ENCODE measurements at places on chromosomes 4 and X.

DNA sequence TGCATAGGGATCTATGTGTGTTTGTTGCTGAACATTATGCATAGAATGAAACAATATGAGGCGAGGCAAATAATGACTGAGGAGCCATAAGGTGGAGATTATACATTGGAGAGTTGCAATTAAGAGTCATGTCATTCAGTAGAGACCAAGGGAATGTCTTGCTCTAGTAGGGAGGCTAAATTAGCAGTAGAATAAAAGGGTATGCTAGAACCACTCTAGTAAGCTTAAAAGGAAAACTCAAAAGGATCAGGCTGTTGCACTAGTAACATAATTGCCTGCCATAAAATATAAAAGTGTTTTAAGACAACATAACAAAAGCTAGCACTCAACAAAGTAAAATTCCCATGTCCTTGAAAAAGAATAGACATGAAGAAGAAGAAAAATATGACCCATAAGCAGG is 586.2 kb upstream of the DIAPH2 start:
- DNase-seq, result no peak

DNA sequence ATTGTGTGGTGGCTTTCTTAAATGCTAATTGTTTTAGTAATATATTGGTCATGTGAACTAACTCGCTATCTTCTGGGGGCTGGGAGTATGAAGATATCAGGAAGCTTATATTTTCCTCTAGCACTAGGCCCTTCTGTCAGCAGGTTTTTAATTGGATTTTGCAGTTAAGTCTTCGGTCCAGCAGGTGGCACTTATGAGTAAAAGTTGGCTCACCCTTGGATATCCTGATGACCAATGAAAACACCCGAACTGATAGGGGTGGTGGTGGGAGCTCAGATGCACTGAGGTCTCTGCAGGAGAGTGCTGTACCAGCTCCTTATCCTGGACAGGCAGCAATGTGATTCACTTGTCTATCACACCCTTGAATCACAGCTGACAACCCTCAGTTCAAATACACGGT is 1365.8 kb upstream of the DIAPH2 start:
- DNase-seq, result peak; percentile 30

DNA sequence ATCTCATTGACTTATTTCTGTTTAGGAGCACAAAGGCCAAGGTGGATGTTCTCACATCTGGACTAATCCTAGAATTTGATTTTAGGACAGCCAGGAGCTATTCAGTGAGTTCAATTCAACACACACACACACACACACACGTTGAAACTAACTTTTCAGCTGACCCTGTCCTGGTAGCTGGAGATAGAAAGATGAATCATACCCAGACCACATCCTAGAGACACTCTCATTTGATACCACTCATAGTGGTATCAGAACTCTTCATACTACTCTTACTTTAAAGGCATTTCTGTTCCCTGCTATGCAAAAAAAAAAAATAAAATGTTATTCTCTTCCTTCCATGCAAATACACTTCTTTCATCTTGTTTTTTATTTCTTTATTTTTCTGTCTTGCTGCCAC is 36.7 kb downstream of the KLF8 start:
- peak; percentile 69 for DNase-seq

- DNase-seq, result peak; percentile 7
Measured at GRCh38 chr4:68267433-68267944, 22.0 kb upstream of the TMPRSS11B start.

- DNase-seq, result no peak
Measured at GRCh38 chr4:70191647-70192046, 3.9 kb upstream of the ODAM start.

DNA sequence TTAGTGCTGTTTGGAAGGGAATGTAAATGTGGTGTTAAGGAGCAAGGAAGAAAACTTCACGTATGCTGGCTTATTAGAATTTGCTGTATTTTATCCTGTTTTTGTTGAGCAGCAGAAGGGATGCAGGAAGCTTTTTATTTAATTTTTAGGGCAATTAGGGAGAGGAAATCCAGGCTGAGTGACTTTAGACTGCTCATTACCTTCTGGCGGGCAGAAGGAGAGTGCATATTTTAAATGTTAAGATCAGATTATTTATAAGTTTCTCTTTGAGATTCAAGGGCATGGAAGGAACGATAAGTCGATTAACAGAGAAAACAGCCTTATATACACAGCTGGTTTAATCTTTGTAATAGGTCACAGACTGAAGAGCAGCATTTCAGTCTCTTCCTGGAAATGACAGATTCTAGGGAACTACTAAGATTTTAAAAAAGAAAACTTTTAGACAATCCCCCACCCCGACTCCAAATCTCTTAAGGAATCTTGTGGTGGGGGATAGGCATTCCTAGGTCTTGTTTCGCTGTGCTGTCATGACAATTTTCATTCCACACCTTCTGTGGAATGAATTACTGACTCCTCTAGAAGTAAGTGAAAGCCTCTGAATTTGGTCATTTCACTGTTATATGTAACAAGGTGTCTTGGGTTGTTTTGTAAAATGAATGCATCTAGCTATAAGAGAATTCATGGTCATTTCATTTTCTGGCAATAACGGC is 402.5 kb downstream of the RAPGEF2 start:
- no peak for DNase-seq

DNA sequence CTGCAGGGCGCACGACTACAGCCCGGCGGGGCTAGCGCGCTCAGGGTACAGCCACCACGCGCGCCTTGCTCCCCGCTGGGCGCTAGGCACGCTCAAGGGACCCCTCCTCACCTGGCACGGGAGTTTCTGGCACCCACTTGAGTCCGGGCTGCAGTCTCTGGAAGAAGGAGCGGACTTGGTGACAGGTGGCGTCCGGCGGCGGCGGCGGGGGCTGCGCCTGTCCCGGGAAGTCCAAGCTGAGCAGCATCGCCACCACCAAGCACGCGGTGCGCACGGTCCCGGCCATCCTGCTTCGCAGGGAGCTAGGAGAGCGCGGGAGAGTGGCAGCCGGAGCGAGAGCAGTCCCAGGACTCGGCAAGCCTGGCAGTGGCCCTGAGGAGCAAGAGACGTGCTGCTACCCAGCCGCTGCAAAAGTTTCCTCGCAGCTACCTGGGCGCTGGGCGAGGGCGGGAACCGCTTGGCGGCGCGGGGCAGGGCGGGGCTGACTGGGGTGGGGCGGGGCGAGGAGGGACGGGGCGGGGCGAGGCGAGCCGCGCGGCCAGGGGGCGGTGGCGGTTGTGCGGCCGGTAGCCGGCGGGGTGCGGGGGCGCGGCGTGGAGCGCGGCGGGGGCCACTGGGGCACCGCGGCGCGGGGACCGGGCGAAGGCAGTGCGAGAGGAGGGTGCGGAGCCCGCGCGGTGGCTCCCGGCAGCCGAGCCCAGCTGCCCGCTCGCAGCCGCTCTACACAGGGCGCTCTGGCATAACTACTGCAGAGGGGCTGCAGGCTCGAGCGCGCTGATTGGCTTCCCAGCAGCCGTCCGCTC is at the start of gene GPC3:
Gene GPC3 (minus strand): TSS at position 431 of the 803 bp plus-strand sequence.
- peak; percentile 61 for DNase-seq

- DNase-seq, result peak; percentile 23
Measured at GRCh38 chr4:47827343-47828047, 10.4 kb downstream of the CORIN start.

- no peak for DNase-seq
Measured at GRCh38 chr4:175927121-175927520, 115.1 kb upstream of the GPM6A start.

DNA sequence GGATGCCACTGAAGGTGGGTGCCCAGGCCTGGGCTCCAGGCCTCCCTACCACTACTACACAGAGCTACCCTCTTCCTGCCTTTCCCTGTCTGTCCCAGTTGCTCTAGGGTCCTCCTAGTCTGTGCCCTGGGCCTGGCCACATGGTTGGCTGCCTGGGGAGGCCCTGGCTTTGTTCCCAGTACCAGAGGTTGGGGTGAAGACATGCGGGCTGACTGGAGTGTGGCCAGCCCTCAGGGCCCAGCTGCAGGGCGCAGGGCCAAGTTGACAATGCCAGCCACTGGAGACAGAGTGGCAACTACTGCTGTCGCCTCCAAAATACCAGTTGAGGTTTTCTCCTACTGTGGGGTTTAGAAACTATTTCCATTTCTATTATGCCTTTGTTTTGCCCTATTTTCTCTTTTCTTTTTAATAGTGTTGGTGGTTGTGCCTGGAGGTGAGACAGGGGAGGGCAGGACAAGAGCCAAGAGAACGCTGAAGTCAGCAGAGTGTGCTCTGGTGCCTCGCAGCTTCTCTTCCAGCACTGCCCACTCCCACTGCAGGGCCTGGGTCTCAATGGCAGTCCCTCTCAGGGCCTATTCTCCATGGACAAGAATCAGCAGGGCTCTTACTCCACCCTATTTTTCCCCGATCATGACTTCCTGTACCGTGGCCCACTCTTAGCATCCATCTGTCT is 32.2 kb upstream of the XPNPEP2 start:
- peak; percentile 70 for DNase-seq

DNA sequence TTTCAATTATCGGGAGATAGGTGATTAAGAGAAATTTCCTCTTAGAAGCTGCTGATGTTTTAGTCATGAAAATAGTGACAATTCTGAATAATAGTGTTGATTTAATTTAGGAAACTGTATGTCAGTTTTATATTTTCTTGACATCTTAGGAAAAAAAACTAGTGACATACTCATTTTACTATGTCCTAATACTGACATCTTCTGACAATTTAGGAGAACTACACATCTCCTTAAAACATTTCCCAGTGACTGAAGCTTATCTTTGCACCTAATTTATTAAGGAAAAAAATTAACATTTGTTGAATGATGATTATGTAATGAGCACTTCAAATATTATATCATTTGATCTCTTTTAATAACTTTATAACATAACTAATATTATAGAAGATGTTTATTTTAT is 42.0 kb upstream of the RBMXL3 start:
- DNase-seq, result peak; percentile 9

GRCh38 chr4:5810770-5811430 is 82.0 kb downstream of the CRMP1 start:
- DNase-seq, result no peak
